Fibroblast of mammary gland (primary cell): ENCODE measurements at places on chromosomes 5 and 9.

GRCh38 chr9:119839888-119840287, 470.7 kb upstream of the BRINP1 start:
- no peak for DNase-seq

- DNase-seq, result no peak
These were observed 21.7 kb upstream of the FAT2 start for GRCh38 chr5:151612689-151613427.

GRCh38 chr9:16598316-16598715, 272.2 kb downstream of the BNC2 start:
- DNase-seq, result peak; percentile 48

- DNase-seq, result no peak
These were observed 5.3 kb downstream of the SLC1A1 start for GRCh38 chr9:4495537-4495936.

DNA sequence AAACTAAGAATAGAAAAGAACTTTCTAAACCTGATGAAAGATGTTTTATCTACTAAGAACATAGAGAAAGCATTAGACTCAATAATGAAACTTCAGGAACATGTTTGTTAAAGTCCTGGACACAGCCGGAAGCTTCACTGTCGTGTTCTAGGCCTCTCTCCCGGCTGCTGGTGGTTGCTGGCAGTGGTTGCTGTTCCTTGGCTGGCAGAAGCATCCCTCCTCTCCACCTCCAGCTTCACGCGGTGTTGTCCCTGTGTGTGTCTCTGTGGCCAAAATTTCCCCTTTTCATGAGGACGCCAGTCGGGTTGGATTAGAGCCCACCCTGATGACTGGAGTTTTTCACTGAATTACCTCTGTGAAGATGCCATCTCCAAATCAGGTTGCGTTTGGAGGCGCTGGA, 6.5 kb upstream of the MED10 start:
- no peak for DNase-seq

GRCh38 chr5:179410291-179411160, 65.3 kb upstream of the ADAMTS2 start:
- DNase-seq, result no peak

DNA sequence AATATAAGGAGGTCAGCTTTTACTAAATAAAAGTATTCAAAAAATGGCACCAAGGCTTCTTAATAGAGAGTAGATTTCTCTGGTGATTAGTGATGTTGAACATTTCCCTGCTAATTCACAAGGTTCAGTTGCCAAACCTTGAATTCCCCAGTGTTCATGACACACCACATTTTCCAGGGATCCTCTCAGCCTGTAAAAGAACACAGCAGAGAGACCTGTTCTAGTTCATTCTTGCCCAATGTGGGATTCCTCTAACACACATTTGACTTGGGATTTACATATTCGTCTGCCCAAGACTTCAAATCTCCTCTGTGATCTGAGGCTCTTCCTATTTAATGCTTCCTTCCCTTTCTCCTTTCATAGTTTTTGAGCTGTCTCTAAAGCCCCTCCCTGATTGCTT, 273.2 kb upstream of the CDH9 start:
- DNase-seq, result peak; percentile 85

DNA sequence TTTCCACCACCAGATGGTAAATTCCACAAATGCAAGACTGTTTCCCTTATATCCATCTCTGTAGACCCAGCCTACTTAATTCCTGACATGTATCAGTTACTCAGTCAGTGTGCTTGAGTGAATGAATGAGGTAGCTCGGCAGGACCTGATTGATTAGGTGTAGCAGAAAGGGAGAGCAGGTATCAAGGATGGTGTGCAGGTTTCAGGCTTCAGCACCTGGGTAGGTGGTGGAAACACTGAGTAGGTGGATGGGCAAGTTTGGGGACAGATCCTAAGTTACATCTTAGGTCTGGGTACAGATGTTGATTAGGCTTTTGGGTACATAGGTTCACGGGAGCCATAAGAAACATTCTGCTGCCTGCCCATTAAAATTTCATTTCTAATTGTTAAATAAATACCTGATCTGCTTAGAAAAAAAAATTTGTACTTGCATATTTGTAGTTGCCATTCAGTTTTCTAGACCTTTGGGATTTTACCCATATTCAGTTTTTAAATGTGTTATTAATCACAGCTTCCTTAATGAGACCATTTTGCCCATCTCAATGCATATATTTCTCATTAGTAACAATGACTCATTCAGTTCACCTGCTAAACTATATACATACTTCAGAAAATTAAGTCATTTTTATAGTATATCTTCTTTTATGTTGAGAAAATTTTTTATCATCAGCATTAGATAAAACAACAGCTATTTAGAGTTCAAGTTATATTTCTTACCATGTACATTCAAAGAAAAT, 111.8 kb downstream of the INIP start:
- DNase-seq, result no peak

- DNase-seq, result peak; percentile 18
These were observed 135.4 kb upstream of the TAS2R1 start for GRCh38 chr5:9765419-9766140.

DNA sequence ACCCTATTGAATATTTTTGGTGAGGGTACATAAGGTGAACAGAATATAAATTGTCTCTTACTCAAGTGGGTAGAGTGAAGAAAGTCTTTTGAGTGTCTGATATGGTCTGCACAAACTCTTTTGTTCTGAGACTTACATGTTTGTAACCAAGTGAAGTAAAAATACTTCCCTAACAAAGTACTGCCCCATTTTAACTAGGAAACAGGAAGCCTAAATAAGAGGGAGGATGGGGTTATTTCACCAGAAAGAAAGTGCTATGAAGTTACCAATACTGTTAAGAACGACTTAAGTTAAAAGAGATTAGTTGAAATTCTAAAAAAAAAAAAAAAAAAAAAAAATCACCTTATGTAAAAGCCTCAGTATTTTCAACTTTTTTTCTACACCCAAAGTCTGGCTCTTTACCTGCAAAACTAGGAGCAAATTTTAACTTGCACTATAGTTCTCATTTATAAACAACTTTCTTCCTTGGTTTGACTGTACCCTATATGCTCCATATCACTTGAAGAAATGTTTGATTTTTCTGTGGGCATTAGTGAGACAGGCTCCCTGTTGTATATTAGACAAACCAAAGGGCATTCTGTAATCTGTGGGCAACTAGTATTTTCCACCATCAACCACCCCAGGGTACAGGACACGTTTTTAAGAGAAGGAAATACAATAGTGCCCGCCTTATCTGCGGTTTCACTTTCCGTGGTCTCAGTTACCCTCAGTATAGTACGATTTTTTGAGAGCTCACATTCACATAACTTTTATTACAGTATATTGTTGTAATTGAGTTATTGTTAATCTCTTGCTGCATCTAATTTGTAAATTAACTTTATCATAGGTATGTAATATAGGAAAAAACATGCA, 127.7 kb downstream of the NR3C1 start:
- DNase-seq, result no peak

GRCh38 chr5:42875785-42876374, 64.2 kb upstream of the SELENOP start:
- no peak for DNase-seq

DNA sequence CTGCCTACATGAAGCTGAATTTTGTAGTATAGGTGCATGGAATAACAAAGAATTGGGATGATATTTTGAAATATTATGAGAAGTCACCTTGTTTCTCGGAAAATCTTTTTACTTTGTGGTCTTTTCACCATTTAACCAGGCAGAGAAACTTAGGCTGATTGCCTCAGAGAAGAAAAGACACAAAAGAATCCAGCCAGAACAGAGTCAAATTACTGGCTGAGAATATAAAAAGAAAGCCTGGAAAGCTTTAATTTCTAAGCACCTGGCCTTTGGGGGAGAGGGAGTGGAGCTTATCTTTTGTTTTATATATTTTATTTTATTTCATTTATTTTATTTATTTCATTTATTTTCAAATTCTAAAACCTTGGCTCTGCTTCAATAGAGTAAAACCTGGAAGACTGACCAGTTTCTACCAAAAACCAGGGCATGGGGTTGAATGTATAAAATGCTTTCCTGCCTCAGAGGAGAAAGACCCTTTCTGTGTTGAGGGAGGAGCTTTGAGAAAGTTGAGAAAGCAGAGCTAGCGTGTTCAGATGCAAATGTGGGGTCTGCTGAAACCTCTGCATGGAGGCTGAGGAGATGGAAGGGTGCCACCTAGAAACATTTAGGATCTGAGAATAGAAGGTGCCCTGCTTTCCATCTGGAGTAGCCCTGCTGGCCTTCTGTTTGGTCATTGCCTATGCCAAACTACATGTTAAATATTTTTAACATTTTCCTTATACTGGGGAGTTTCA, 81.6 kb downstream of the NREP start:
- DNase-seq, result no peak

- DNase-seq, result no peak
These were observed 58.6 kb downstream of the ITGA1 start for GRCh38 chr5:52846182-52846842.

GRCh38 chr9:101028346-101029314, at the start of gene PLPPR1:
Gene PLPPR1 (plus strand): TSS chr9:101028727.
- peak; percentile 32 for DNase-seq

- DNase-seq, result peak; percentile 56
These were observed 59.9 kb downstream of the GRAMD2B start for GRCh38 chr5:126483156-126483555.

DNA sequence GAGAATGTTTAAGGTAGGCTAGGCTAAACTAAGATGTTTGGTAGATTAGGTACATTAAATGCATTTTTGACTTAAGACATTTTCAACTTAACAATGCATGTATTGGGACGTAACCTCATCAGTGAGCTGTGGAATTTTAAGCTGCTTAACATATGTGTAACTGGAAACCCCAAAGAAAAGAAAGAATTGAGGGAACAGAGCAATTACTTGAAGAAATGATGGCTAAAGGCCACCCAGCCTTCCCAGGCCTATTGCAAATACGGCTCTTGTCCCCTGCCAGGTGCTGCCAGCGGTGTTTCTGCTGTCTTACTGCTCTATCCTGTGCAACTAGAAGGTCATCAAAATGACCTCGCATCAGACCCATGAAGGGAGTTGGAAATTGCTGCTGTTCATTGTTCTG, 52.0 kb downstream of the RICTOR start:
- DNase-seq, result no peak

- DNase-seq, result no peak
These were observed 6.0 kb downstream of the MRPS2 start for GRCh38 chr9:135506327-135507103.

- no peak for DNase-seq
These were observed 1028.5 kb downstream of the CDH18 start for GRCh38 chr5:18959535-18959934.

DNA sequence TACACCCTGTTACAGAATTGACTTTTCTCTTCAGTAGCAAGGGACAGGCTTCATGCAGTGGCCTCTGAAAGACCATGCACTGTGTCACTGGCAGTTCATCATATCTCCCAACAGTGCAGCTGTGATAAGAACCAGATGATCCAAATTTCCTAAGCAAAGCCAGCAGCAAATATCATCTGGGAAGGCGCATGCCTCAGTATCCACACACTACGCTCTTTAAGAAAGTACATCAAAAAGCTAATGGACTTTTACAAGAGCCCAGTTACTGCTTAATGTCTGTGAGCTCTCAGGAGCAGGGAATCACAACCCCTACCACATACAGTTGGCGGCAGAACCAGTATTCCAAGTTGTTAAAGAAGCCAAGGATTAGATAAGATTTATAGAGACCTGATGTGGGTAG, 25.1 kb downstream of the ADAMTSL1 start:
- no peak for DNase-seq

DNA sequence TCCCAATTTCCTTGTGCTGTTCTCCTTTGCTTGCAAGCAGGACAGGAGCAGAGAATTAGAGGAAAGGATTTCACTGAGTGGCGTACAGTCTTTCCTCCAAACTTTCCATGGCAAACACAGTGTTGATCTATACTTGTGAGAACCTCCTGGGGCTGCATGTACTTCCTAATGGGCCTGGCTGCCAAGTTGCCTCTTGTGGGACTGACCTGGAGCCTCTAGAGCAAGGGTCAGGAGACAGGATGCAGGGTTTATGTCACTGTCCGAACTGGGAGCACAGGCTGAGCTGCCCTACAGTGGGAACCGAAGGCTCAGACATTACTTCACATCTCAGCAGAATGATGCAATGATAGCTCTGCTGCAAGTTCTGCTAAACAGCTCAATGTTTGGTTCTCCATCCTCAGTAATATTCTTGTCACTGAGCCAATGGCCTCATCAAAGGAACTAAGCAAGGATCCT, 102.3 kb downstream of the ENC1 start:
- DNase-seq, result peak; percentile 97

GRCh38 chr5:9789777-9790176, 159.6 kb upstream of the TAS2R1 start:
- DNase-seq, result no peak

DNA sequence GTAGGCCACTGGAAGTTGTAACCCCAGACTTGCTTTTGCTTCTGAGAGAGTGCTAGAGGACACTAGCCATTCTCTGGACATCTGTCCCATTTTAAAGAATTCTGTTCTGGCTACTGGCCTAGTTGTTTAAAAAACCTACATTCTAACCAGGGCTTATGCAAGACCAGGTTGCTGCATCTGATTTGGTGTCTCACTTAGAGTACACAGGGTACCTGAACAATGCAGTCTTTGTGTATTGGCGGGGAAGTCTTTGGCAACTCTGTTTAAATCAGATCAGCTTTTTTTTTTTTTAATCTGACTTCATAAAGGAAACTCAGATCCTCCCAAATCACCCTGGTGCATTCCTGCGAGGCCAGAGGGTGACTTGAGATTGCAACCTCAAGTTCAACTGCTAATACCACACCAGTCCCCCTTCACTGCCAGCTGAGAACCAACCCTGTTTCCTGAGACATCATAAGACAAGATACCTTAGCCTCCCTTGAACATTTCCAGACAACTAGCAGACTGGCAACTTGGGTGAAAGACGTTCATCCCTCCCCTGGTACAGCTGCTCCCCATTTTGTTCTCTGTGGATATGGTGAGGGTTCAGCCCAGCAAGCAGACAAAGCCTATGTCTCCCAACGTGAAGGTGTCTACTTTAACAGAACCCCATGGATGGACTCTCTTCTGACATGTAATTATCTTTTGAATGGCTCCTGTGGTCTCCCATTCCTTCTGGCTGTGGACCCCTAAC, 27.0 kb downstream of the SKP1 start:
- DNase-seq, result no peak

DNA sequence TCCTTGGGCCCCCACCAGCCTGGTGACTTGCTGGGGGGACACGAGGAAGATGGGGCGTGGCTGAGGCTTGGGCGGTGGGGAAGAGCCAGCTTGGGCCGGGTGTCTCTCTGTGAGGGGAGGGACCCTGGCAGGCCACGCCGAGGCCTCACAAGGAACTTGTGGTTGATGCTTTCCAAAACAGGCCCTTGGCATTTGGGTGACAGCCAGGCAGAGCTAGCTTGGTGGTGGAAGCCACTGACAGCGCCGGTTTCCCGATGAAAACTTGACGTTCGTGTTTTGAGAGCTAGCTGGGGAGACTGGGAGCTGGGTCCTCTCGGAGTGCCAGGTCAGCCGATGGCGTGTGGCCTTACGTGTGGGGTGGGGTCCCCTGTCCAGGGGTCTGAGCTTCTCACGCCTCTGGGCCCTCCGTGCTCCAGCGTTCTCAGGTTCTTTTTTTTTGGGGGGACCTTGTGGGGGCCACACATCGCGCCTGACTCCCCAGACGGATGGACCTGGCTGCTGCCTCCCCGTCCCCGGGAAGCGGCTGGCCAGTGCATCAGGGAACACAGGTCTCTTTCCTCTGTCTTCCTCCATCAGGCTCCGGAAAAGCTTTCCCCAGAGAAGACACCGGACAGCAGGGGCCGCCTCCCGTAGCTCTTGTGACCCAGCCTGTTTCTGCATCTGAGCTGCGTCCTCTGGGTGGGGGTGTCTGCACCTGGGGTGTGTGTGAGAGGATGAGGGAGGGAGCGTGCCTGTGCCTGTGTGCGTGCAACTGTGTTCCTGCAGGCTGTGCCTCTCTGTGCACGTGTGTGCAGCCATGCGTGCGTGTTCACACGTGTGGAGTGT, 129.3 kb upstream of the LPCAT1 start:
- DNase-seq, result no peak
